ENCODE measurements at places on chromosomes 3 and 15.

- no peak for DNase-seq
These were observed 564.5 kb upstream of the NAALADL2 start for GRCh38 chr3:174294616-174295015.

DNA sequence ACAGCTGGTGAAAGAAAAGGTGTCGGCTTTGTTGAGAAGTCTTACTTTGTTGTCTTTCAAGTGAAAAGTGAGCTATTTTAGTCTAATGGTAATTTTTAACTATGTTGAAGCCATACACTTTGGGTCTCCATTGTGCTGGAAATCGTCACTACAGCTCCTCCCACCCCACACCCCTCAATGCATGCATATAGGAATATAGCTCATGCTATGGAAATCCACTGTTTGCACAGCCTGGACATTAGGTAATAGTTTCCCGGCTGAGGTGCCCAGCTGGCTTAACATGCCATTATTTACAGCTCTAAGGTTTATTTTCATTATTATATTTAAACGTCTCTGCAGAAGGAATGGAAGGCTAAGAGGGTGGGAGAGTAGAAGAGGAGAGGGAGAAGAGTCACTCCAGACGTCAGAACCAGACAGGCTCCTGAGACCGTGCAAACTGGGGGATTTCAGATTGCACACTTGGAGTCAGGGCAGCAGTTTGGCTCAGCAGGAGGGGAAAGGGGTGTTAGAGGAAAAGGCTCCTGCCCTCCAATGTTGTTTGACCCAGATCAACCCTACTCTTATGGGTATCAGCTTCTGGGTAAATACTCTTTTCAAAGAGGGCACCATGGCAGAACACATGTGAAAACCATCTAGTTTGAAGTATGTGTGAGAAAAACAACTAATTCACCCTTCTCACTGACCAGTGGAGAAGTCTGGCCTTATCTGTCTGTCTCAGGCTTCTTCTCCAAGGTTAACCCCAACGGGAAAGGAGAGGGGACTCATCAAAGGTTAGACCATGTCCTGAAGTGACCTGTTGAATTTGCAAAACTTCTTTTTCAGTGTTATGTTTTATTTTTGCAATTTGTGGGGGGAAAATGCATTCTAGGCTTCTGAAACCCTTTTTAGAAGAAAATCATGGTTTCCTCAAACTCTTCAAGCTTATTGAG lies 218.7 kb upstream of the CTDSPL start:
- no peak for DNase-seq

DNA sequence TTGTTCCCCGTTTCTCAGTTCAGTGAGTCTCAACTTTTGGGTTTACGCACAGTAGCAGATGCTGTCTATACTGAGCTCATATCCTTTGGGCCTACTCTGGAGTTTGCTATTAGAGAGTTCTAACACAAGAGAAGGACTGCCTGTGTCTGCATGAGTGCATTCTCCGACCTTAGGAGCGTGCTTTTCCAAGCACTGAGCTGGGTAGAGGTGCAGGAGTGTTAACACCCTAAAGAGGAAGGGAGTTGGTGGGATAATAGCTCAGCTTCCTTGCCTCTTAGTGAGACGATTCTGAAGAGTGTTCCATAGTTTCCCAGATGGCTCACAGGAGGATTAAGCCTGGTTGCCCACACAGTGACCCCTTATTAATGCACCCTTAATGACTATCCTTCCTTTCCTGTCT lies 6.9 kb upstream of the OXSR1 start:
- DNase-seq = no peak

GRCh38 chr15:45307230-45307924 lies 55.3 kb downstream of the SLC28A2 start:
- no peak for DNase-seq

DNA sequence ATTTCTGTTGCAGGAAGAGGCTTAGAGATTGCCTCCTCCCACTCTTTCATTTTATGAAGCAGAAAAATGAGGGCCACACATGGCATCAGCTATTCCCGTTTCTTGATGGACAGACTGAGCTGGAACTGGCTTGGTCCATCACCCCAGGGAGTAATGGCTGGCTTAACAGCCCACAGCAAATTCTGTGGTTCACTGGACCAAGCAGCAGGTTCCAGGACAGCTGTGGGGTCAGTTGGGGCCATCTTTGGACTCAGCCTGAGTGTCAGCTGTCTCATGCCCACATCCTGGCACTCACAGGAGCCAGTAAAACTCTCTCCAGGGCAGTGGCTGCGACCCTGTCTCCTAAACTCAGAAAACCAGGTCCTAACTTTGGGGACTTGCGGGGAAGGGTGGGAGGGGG lies 36.5 kb downstream of the ZDHHC19 start:
- no peak for DNase-seq

GRCh38 chr15:34754674-34755418 lies at the start of gene GJD2:
GJD2 (minus strand) TSS chr15:34754998; CDS start chr15:34754488, 510 bp downstream.
- DNase-seq = no peak

DNA sequence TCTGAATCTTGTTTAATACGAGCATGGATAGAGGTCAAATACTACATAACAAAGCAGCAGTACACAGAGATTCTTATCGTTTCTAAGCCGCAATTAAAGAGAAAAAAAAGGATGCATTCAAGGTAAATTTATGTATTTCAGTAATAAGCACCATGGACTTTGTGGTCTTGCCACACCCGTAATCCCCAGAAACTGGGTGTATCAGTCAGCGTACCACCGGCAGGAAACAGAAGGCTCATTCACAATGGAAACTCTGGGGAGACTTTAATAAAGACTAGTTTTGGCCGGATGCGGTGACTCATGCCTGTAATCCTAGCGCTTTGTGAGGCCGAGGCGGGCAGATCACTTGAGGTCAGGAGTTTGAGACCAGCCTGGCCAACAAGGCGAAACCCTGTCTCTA lies 81.9 kb upstream of the ZNF280D start:
- DNase-seq = no peak

DNA sequence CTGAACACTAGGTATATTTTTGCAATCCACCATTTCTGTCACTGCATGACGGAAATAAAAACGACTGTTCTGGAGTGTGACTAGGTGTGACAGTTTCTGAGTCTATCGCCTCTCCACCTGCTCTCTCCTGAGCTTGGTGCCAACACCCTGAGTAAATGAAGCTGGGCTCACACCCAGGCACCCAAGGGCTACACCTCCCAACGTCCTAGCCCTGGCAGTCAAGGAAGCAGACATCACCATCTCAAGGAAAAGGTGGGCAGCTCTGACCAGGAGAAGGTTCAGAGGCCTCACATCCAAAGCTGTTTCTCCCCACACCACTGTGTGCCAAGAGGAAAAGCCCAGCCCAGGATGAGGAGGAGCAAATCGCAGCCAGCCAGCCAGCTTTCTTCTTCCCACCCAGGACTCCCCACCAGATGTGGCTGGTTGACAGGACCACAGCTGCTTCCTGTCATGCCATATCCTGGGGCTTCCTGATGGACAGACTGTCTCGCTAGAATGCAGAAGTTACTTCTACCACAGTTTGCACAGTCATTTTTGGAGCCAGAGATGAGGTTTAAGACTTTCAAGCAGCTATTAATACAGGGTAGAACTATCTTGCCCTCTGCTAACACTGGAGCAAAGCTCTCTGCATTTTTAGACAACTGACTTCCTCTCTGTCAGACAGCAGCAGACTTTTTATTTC lies 3.3 kb downstream of the SCAMP2 start:
- DNase-seq = no peak

DNA sequence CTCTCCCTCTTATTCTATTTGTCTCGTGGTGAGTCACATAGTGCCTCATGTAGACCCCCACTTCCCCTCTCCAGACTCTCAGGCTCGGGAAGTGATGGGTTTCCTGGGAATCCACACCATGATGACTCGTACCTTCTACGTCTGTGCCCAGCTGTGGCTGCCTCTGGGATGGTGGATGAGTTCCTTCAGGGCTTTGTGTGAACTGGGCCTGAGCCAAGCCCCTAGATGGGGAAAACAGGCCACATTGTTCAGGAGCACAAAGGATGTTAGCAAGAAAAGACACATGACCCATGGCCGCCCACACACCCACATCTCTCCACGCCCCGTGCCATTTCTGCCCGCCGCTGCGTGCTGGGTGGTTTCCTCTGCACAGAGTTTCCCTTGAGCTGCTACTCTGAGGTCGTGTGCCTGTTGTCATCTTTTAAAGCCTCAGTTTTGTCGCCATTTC lies 10.5 kb downstream of the ISG20 start:
- DNase-seq = peak; percentile 45

DNA sequence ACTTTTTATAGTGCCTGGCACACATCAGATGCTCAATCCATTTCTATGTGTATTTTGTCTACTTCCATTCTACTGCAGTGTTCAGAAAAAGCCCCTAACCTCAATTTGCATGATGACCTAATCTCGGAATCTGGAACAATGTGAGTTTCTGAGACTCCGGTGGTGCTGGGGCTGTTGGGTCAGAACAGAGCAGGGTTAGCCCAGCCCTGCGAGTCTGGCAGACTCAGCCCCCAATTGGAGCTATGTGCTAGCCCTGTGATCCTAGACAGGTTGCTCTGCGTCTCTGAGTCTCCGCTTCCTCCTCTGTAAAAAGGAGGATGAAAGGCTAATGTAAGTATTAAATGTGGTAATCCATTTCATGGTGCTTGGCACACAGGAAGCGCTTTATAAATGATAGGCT lies 95.0 kb upstream of the ICE2 start:
- DNase-seq = no peak

GRCh38 chr3:54773271-54773670 lies 154.6 kb downstream of the LRTM1 start:
- DNase-seq = no peak

- no peak for DNase-seq
These were observed 97.1 kb downstream of the ERC2 start for GRCh38 chr3:56370991-56371775.

GRCh38 chr3:47568901-47569300 lies 9.8 kb downstream of the CSPG5 start:
- DNase-seq = no peak

- no peak for DNase-seq
These were observed 4.1 kb upstream of the MINAR1 start for GRCh38 chr15:79427781-79428598.

DNA sequence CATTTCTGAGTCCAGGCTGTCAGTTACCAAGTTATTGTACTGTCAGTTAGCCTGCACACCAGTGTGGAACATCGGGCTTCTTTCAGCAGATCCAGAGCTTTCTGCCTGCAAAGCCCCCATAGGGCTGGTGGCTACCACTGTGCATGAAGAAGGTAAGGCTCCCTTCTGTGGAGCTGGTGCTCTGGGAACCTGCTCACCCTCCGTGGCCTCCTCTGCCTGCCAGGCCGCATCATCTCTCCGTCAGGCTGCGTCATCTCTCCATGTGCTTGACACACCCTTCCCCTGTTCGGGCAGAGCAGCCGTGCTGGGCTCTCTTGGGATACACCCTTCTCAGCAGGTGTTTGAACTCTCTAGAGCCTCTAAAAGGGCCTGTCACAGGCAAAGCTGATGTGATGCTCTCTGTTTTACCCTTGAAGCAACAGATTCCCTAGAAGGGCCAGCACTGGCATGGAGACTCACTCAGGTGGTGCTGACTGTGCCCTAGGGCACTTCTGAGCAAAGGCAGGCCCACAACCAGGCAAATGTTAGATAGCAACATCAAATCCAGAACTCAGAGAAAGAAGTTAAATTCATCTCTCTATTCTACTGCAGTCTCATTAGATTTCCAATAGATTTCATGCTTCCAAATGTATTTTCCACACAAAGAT lies 261.1 kb downstream of the EPHB1 start:
- DNase-seq = no peak

DNA sequence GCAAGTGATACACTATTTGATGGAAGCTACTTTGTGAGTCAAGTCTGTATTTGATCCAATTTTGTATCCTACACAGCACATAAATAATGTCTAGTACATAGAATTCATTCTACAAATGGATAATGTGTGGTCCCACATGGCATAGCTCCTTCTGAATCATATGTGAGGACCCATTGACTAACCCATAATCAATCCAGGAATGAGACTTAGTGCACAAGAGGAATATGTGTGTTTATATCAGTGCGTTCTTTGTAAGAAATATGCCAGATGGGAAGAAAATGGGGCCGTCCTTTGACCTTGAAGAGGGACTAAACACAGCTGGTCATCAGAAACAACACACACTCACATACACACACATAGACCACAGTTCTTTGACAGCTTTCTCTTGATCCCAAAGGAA lies 282.7 kb upstream of the SEMA6D start:
- DNase-seq = no peak

DNA sequence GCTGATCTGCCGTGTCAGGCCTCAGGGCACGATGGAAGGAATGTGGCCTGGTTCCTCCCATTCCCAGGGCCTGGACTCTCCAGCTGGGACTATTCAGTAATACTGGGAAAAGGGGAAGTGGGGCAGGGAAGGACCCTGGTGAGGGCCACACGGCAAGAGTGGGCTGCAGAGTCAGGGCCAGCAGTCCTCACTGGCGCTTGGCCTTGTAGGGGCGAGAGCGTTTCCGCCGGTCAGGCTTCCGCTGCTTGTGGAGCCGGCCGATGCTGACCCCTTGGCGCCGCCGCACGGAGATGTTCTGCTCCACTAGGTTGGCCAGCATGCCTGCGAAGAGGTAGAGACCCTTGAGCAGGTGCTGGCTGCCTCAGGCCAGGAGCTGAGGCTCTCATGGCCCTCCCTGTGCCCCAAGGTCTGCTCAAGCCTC lies 42.8 kb downstream of the SEMA3G start:
- DNase-seq = no peak

GRCh38 chr3:187698499-187699399 lies 3.6 kb downstream of the RTP2 start:
- DNase-seq = no peak

DNA sequence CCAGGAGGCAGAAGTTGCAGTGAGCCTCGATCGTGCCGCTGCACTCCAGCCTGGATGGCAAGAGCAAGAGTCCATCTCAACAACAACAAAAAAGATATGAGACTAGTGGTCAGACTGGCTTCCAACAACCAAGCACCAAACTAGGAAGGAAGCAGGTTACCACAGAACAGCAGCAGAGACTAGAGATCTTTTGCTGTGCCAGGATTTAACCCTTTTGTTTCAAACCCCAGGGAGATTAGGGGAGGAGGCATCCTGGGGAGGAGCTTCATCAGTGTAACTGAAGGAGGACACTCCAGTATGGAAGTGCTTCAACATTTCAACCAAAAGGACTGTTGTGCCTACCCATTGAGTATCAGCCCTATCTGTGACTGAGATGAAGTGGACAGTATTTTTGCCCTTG lies 240.3 kb downstream of the ZIC1 start:
- no peak for DNase-seq

DNA sequence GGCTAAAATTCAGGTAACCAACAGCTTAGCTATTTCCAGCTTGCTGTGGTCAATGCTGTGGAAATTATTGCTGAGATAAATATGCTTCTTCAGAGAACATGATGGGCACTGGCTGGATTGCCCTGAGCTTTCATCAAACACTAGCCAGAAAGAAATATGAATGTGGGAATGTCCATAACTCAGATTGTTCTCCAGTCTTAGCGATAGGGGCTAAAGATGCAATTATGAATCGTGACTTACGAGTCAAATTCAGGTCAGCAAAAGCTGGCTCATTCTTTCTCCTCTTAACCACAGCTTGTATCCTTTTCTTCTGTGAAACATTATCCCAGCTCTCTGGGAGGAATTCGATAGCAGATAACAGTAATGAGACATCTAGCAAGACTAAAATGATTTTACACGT lies 307.6 kb downstream of the RYR3 start:
- DNase-seq = no peak
